ENCODE measurements at places on chromosomes 3 and 15.

DNA sequence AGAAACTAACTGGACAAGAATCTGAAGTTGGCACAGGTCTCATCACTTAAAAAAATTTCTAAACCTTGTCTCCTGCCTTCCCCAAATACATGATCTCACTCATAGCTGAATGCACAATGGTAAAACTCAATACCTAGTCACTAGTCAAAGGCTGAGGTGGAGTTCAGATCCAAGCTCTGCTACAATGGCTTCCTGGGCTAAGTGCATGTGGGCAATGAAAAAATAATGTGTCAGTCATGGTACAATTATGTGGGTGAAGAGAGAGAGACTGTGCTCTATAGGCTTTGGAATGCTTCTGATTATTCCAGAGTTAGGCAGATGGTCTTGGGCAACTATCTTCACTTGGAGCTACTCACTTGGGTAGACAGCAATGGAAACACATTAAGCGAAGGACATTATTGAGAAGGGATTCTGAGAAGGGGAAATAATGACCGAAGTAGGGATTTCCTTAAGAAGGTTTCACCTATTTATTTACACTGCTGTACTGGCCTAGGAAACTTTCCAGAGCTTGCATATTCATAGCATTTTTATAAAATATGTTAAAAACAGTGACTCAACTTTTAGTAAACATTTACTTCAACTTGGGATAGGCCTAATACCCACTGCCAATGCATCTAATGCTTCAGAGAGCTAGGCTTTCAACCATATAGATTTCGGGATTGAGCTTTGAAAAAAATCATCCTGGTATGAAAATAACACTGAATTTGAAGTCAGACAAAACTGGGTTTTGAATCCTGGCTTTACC, 58.7 kb upstream of the PLXND1 start:
- no peak for DNase-seq

DNA sequence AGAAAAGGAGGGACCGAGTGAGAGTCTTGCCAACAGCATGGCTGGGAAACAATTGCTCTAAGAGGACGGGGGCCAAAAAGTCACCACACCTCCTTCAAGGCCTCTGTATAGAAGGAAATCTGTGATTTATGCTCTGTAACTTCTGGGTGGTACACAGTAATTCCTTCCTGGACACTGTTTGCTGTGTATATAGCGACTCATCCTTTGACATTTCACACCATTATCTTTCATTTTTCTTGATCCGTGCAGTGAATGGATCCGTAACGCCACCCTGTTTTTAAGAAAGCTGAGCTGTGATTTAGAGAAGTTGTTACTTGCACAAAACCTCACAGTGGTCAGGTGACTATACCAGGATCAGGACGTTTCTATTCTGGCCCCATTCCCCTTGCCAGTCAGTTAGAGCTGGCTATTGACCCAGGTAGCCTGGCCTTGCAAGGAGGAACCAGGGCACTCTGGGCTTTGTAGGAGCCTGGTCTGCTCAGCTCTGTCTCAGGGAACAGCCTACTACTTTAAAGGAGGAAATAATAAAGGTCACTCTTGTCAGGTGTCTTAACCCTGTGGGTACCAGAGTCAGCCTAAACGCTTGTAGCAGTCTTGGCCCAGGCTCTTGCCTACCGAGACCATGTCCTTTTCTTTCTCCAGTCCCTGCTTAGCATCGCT, 86.5 kb upstream of the MYZAP start:
- DNase-seq, result no peak

DNA sequence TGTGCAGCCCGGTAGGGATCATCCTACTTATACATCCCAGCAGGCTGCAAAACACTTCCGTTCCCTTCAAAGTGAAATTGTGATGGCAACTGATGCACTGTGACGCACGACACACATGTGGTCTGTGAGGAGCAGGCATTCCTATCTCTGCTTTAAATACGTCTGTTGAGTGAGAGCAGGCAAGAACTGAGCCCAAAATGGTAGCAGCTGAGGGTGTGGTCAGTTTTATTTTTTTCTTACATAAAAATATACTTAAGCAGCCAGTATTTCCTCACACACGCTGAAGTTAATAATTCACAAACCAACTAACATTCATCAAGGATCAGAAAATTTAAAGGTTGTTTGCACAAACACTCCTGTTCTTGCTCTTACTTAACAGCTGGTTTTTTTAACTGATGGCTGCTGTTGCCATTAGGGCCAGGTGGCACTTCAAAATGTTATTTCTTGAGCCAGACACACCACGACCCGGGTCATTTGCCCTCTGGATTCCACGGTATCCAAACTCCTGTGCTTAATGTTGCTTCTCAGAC, 23.9 kb downstream of the LRIG1 start:
- DNase-seq, result no peak

DNA sequence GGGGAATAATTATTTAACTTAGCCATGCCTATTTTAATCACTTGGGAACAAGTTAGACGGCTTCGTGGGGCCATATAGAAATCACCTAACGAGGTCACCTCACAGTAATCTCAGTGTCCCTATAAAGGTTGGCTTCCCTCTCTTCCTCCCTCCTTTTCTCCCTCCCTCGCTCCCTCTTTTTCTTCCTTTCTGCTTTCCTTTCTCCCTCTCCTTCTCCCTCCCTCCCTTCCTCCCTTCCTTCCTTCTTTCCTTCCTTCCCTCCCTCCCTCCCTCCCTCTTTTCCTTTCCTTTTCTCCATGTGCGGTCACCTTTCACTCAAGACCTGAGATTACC, 206.1 kb upstream of the DPH6 start:
- no peak for DNase-seq

- no peak for DNase-seq
Observed at GRCh38 chr3:50806031-50806430, 131.3 kb downstream of the DOCK3 start.

DNA sequence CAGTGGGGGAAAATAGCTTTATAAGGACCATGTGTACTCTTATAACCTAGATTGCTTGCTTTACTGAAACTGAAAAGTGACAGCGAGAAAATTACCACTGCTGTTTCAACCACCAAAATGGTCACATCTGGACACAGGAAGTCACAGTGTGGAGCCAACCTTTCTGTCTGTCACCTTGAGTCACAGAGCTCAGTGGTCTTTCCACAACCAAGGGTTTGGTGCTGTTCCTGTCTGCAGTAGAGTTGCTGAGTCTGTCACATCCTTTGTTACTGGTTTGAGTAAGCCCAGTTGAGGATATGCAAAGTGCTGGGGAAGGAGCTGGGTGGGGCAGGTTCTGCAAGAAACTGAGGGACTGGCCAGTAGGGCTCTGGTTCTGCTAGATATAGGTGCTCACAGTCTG, 139.1 kb upstream of the EIF1B start:
- no peak for DNase-seq

GRCh38 chr3:177893331-177893730, 642.9 kb upstream of the KCNMB2 start:
- no peak for DNase-seq

Data from NCI-H1417 treated with DMSO at 0.1 percent for 48 hours (cell line).